Mesothelial cell of epicardium (in vitro differentiated cells): ENCODE measurements at places on chromosomes 11 and 22. TPM values are rescaled to one million over a fixed set of nuclear protein-coding genes. Genes with fewer than 3 reads are reported as not detected.

DNA sequence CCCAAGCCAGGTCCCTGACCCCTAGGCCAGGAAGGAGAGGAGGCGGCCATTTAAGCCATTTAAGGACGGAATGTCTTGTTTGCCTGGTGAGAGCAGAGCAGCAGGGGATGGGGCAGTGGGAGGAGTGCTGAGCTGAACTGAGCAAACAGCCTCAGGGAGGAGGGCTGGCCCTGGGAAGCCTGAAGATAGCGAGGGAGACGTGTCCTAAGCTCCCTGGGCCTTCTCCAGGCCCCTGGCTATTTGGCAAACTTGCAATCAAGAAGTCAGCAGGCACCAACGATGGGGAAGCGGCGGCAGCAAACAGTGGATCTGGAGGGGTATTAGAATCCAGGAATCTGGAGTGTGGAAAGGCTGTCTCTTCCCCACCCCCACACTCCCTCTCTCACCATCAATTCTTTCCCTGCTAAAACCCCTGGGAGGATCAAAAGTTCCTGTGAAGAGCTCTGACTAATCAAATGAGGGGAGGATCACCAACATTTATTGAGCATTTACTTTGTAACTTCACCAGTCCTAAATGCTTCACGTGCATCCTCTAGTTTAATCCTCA is 8.8 kb downstream of the BCL9L start:
- no peaks in the 10 kb centered on the region for H3K36me3 ChIP-seq
- H3K27ac ChIP-seq: peak overlapping the region; percentile 98
- H3K4me1 ChIP-seq: peaks cover 93% of the 10 kb centered on the region
- H3K4me3 ChIP-seq: peak overlapping the region; percentile 42
- DNase-seq: peak; percentile 27
- H3K27me3 ChIP-seq: no peaks in the 10 kb centered on the region

Gene MMP7
- total RNA-seq: 0.20 TPM in 1 of 3 replicates, not detected in the others

DNA sequence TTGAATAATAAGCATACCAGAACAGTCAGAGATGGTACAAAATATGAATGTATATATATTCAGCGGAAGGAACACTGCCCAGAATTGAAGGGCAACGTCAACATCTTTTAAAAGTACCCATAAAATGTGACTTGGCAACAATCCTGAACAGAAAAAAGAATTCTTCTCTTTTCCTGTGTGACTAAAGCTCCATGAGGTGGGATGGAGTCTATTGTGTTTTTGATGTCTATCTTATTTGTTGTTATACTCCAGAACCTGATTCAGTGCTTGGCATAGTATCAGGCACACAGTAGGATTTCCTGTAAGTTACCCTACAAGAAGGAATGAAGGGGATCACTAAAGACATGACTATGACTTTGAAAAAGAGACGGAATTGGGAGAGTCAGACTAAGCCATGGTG is 10.3 kb downstream of the LDLRAD3 start:
- H3K36me3 ChIP-seq: no peaks in the 10 kb centered on the region
- H3K4me1 ChIP-seq: peaks cover 24% of the 10 kb centered on the region
- no peak for DNase-seq
- no peak overlapping the region for H3K27ac ChIP-seq

Gene SF3B2
- 182 to 201 TPM (median 195 TPM) in 3 replicates for total RNA-seq

GRCh38 chr11:4087551-4087950 is 7.0 kb upstream of the RRM1 start:
- H3K27me3 ChIP-seq: no peaks in the 10 kb centered on the region
- no peak for DNase-seq
- H3K4me1 ChIP-seq: peaks cover 26% of the 10 kb centered on the region

DNA sequence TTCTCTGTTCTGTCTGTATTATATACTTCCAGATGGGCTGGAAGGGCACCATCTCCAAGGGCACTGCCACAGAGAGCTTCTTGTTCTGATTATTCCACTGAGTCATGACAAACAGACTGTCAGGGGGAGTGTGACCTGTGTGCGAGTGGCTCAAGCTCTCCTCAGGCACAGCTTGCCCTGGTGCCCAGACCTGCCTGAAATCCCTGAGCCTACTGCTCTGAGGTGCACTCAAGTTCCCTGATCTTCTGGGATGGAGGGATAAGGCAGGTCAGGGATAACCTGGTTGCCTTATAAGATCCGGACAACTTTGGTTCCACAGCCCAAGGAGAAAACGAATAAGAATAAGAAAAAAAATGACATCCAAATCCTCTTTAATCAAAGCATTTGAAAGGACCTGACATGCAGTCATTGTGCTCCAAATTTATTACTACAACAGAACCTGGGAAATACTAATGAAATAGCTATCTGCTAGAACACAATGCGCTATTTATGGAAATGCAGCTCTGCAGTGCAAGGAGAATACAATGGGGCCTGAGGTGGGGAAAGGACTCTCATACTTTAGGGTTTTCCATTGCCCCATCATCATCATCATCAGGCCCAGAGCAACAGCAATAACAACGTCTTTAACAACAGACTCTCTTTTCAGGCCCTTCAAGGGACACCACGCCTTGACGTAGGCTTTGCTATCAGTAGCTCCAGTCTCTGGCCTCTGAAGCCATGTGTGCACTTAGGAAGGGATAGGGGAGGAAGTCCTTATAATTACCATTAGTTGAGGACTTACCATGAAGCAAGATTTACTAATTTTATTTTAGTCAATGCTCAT is 217.1 kb upstream of the KIRREL3 start:
- no peak for DNase-seq
- peaks cover 18% of the 10 kb centered on the region for H3K27me3 ChIP-seq
- no peaks in the 10 kb centered on the region for H3K4me1 ChIP-seq
- H3K4me3 ChIP-seq: no peak overlapping the region
- H3K36me3 ChIP-seq: no peaks in the 10 kb centered on the region

- peaks cover 10% of the 10 kb centered on the region for H3K36me3 ChIP-seq
- no peak overlapping the region for H3K27ac ChIP-seq
- no peaks in the 10 kb centered on the region for H3K27me3 ChIP-seq
Observed at GRCh38 chr22:17858033-17858432, 83.8 kb upstream of the BID start.

DNA sequence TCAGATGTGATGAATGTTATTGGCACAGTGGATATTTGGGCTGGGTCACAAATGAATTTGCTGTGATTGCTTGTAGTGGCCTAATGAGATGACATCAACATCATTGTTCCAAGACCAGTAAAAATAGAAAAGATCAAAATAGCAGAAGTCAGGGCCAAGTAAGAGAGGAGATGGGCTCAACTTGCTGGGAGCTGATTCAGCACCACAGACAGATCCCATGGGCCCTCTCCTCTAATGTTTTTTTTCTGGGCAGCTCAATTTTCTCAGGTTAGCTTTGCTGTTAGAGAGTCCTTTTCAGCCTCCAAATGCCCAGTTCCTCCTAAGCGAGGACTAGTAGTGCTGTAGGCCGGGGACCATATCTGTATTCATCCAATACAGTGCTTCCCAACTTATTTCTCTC is 86.0 kb upstream of the IZUMO1R start:
- H3K36me3 ChIP-seq: peaks cover 2% of the 10 kb centered on the region
- peaks cover 7% of the 10 kb centered on the region for H3K27me3 ChIP-seq
- no peak overlapping the region for H3K4me3 ChIP-seq
- no peak overlapping the region for H3K27ac ChIP-seq
- no peak for DNase-seq
- H3K4me1 ChIP-seq: no peaks in the 10 kb centered on the region

Gene LTO1
- total RNA-seq: 30.0 to 35.8 TPM (median 31.6 TPM) in 3 replicates

DNA sequence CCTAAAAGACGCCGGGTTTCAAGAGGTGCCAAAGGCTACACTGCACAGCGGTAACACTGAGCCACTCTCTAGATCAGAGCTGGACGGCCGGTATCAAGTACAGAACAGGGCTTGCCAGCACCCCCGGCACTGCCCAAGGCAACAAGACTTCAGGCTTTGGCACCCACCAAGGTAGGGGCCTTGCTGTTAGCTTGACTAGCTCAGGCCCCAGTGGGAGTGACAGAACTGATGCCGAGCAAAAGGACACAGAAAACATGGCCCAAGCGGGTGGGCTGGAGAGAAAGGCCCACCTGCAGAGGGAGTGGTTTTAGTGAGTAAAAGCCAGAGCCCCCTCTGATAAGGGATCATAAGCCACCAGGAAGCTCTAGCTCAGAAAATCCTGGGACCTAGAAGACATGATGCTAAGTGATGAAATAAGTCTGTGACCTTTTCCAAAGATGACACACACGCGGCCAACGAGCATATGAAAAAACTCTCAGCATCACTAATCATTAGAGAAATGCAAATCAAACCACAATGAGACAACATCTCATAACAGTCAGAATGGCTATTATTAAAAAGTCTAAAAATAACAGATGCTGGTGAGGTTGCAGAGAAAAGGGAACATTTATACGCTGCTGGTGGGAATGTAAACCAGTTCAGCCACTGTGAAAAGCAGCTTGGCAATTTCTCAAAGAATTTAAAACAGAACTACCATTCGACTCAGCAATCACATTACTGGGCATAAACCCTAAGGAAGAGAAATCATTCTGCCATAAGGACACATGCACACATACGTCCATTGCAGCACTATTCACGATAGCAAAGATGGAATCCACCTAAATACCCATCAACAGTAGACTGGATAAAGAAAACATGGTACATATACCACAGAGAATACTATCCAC is 12.9 kb downstream of the EHD1 start:
- H3K27ac ChIP-seq: peak overlapping the region; percentile 56
- peaks cover 11% of the 10 kb centered on the region for H3K36me3 ChIP-seq
- H3K4me1 ChIP-seq: peaks cover 52% of the 10 kb centered on the region
- H3K4me3 ChIP-seq: no peak overlapping the region
- H3K27me3 ChIP-seq: no peaks in the 10 kb centered on the region

Gene RTN4RL2
- total RNA-seq: 0.38 to 0.63 TPM (median 0.53 TPM) in 3 replicates

Gene PKNOX2
- 20.4 to 23.1 TPM (median 22.2 TPM) in 3 replicates for total RNA-seq

Gene ST13
- 327 to 365 TPM (median 344 TPM) in 3 replicates for total RNA-seq

Gene CSNK2A3
- 1.1 to 2.8 TPM (median 1.9 TPM) in 3 replicates for total RNA-seq

GRCh38 chr22:34972191-34972897 is 93.6 kb upstream of the ISX start:
- no peak overlapping the region for H3K27ac ChIP-seq
- H3K4me3 ChIP-seq: no peak overlapping the region
- peaks cover 10% of the 10 kb centered on the region for H3K4me1 ChIP-seq
- DNase-seq: no peak
- H3K27me3 ChIP-seq: no peaks in the 10 kb centered on the region

GRCh38 chr11:45477588-45477987 is 187.8 kb downstream of the CHST1 start:
- H3K36me3 ChIP-seq: no peaks in the 10 kb centered on the region
- H3K27ac ChIP-seq: no peak overlapping the region
- H3K4me3 ChIP-seq: no peak overlapping the region
- peaks cover 39% of the 10 kb centered on the region for H3K27me3 ChIP-seq
- no peak for DNase-seq

Gene FAM76B
- total RNA-seq: 37.3 to 46.1 TPM (median 38.7 TPM) in 3 replicates
